Activated gamma-delta T cell treated with Interleukin-2 at 50 U/mL for 16 hours (primary cell): ENCODE measurements at places on chromosomes 13 and 19.

DNA sequence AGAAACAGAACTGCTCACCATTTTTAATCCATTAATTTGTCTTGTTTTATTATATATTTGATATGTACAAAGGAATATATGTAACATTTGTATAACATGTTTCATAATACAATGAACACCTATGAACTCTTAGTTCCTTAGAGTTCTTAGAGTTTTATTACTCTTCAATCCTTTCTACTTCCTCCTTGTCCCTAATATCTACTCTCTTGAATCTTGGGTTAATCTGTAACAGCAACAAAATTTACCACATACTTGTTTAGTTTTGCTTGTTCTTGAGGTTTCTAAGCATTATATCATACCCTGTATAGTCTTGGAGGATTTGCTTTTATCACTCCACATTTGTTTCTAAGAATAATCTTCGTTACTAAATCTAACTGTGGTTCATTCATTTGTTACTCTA lies 151.4 kb downstream of the PDS5B start:
- DNase-seq: no peak

DNA sequence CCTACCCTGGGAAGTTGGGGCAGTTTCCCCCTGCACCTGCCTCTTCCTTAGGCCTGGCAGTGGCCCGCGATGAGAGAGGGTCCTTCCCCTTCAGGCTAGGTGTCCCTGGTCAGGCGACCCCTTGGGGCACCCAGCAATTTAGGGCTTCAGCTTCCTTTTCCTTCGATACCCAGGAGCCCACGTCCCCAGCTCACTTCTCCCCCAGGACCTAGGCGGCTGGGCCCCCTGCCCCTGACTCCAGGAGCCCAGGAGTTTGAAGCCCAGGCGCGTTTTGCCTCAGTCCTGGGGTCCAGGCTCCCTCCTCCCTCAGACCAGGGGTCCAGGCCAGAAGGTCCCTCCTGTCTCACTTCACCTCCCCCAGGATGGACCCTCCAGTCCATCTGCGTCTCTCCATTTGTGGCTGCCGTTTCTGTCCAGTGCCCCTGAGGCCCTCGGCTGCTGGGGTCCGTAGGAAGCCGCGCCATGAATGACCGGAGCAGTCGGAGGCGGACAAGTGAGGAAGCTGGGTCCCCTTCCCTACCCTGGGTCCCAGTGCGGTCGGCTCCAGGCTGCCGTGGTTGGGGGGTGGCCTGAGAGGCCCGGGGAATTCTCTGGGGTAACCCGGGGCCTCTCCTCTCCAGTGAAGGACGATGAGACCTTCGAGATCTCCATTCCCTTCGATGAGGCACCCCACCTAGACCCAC lies 714 bp downstream of the CCDC106 start:
- DNase-seq: no peak

- no peak for DNase-seq
Observed at GRCh38 chr13:47475441-47475948, 525.6 kb downstream of the SUCLA2 start.

DNA sequence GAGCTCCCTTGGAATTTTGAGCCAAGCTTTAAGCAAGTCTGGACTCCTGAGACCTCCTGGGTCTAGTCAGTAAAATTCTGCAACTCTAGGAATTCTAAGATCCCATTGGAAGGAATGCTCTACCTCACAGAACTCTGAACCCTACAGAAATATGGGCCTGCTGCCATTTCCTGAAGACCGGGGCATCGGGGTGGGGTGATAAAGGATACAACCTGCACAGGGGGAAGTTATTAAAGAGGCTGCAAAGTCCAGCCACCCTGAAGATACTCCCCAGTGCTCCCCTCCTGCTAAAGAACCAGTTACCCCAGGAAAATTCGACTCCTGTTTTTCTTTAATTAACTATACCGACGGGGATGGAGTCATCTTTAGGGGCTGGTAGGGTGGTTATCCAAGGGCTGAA lies 2.4 kb upstream of the PPP1R37 start:
- no peak for DNase-seq

GRCh38 chr13:109166804-109167203 lies 537.4 kb downstream of the MYO16 start:
- DNase-seq: no peak

DNA sequence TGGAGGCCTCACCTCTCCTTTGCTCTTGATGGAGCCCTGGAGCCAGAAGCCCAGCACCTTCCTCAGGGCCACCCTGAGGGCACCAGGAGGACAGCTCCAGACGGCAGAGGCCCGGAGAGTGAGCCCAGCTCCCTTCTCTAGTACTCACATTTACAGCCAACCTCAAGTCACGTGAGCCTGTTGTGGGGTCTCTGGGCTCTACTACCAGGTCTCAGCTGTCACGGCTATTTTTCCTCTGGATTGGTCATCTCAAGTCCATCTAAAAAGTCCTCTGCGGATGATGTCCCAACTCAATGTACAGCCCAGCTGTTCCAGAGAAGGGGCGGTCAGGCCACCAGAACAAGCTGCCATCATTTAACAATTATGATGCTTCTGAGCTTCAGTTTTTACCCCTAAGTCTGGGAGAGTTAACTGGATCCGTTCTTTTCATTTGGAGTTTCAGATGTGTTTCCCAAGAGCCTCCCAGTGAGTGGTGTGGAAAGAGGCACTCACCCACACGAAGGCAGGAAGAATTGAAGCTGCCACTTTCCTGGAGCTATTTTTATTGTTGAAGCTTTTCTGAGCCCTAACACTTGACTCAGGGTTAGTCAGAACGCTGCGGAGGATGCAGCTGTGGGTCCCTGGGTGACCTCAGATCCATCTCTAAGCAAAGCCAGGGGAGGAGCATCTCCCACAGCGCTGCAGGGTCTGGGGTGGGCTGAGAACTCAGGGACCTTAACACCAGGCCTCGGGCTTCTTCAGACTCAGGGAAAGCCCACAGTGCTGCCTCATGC lies 143.5 kb upstream of the UBL3 start:
- no peak for DNase-seq

- no peak for DNase-seq
Observed at GRCh38 chr19:16316506-16316882, 8.1 kb upstream of the KLF2 start.

GRCh38 chr19:17584132-17584531 lies 28.7 kb downstream of the COLGALT1 start:
- DNase-seq: no peak

- no peak for DNase-seq
Observed at GRCh38 chr19:10690341-10690781, 10.9 kb upstream of the QTRT1 start.
